ENCODE measurements at places on chromosomes 5 and 9.

GRCh38 chr5:154159343-154159742, 31.2 kb upstream of the GALNT10 start:
- DNase-seq = no peak

- DNase-seq = no peak
These were observed 20.4 kb upstream of the SPTLC1 start for GRCh38 chr9:92135576-92135975.

DNA sequence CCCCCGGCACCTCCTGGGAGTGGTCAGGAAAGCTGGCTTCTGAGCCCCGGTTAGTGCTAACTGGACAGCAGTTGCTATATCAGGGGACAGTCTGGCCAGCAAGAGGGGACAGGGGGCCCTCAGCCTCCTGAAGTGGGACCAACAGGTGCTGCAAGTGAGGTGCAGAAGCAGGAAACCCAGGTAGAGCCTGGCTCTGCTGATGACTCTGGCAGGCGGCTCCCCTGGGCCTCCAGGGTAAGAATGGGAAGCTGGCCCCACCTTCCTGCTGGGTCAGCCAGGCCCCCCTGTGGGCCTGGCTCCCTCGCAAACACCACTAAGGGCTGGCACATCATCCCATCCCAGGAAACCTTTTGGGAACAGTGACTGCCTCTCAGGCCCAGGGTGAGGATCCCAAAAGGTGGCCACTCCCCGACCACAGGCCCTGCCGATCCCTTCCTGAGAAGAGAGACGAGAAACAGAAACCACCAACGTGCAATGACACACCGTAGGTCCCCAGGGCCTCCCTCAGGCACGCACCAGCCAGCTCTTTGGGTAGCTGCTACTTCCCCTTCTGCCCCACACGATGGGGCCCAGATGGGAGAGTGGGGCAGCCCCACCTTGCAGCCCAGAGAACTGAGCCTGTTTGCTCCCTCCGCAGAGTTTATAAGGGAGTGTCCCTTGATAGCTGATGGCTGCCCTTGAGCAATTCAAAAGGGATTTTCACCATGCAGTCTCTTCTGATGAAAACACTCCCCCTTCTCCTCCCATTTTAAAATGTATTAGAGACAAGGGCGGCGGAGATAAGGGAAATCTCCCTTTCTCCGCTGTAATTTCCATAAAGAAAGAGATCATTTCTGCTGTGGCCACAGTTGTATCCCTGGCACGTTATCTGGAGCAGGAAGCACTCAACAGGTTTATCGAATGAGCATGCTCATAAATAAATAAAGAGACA, 76.8 kb downstream of the STK10 start:
- DNase-seq = peak; percentile 52

DNA sequence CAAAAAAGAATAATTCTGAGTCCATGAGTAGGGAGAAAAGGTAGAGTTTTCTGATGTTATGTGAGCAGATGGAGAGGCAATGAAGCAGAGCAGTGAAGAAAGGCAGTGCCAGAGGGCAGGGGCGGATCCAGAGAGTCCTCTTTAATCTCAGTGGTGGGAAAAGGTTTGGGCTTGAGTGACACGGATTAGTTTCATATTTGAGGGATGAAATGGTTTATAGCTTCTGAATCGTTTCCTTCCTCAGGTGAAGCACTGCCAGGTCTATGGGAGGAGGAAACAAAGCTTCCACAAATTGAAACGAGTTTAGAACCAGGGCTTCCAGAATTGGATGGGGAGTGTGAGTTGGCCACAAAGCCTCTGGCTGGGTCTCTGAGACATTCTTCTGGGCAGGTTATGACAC, 517.0 kb upstream of the PAPPA start:
- DNase-seq = no peak

DNA sequence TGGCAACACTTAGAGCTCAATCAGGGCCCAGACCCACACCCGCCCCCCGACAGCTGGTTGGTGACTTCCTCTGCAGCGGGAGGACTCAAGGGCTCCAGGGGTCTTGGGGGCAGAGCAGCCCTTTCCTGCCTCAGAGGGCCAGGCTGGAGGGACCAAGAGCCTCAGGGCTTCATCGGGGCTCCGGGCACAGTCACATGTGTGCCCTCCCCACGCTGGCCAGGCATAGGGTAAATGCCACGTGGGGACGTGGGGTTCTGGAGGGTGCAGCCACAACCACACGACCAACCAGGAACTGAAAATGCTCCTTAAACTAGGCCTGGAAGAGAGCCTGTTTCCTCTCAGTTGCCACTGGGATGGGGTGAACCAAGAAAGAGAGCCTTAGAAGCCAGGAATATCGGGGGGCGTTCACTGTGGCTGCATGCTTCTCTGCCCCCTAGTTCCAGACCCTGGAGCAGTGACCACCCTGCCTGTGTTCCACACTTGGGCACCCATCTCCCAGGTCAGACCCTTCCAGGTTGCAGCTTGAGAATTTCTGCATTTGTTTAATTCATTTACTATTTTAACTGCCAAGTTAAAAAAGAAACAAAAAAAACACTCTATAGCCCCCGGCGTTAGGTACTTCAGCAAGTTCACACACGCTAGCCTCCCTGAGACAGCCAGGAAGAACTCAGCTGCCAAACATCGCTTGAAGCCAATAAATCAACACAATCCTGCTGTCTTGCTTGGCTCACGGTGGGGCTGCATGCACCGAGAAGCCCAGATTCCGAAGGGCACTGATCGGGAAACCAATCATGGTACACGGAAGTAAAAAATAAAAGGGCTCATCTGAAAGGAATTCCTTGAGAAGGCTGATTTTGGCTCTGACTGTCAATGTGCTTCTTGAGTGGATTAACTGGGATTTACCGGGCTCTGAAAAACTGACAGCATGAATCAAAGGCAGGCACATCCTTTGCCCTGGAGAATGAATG, 56.1 kb upstream of the PHYKPL start:
- DNase-seq = no peak

GRCh38 chr5:86968301-86968753, 299.4 kb upstream of the RASA1 start:
- DNase-seq = no peak

GRCh38 chr5:61402244-61402823, 70.3 kb downstream of the ZSWIM6 start:
- DNase-seq = no peak

DNA sequence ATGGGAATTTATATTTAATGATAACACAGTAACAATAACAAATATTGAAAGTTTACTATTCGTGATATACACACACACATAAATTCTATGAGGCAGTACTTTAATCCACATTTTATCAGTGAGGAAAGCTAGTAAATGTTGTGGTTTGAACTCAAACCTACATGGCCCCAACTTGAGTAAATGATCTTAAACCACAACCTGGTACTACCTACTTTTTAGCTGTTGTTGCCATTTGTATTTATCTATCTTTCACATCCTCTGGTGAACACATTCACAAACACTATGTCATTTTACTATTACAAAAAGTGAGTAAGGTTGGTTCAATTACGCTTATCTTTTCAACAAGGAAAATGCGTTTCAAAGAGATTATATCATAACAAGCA, 186.1 kb downstream of the SMC2 start:
- no peak for DNase-seq

DNA sequence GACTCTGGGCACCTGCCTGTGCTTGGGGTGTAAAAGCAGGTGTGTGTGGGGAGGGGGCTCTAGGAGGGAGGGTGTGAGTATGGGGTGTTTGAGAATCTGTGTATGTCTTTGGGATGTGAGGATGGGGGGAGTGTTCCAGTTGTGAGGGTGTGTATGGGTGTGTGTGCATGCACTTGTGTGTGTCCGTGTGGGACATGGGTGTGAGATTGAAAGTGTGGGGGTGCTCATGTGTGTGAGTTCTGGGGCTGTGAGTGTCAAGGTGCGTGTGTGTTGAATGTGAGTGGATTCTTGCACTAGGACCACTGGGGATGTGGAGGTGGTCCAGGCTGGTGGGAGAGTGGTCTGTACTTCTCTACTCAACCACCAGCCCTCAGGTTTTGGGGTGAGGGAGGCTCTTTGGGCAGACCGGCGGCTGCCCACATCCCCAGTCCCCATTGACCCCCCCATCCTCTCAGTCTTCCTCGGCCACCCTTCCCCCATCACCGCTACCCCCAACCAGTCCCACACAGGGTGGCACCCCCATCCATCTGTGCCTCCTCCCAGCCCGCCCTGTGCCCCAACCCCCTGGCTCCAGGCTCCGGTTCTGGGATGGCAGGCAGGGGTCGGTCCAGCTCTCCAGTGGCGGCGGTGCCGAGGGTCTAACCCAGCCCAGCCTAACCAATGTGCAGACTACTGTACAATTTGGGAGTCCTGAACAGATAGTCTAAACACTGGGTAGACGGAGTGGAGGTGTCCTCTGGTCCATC, 31.5 kb downstream of the GOLGA2 start:
- no peak for DNase-seq

DNA sequence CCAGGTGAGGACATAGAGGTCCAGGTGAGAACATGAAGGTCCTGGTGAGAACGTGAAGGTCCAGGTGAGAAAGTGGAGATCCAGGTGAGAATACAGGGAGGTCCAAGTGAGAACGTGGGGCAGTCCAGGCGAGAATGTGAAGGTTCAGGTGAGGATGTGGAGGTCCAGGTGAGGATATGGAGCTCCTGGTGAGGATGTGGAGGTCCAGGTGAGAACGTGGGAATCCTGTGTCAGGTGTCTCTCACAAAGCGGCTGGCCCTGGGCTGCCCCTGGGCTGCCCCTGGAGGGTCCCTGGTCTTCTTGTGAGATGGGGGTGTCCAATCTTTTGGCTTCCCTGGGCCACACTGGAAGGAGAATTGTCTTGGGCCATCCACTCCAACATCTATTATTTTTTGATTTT, 133.4 kb downstream of the MRPL36 start:
- DNase-seq = no peak

- no peak for DNase-seq
These were observed 94.2 kb downstream of the CRB2 start for GRCh38 chr9:123450098-123450770.

- no peak for DNase-seq
These were observed 41.8 kb upstream of the NFIL3 start for GRCh38 chr9:91465420-91465819.

- no peak for DNase-seq
These were observed 9.1 kb downstream of the GFPT2 start for GRCh38 chr5:180343831-180344695.

GRCh38 chr9:88498880-88499279, 36.1 kb upstream of the NXNL2 start:
- no peak for DNase-seq

- DNase-seq = no peak
These were observed 329.3 kb upstream of the BRINP1 start for GRCh38 chr9:119698535-119698934.

GRCh38 chr5:16480821-16481538, 15.4 kb upstream of the ZNF622 start:
- DNase-seq = no peak

GRCh38 chr5:60403343-60404006, 296.5 kb downstream of the DEPDC1B start:
- DNase-seq = no peak

GRCh38 chr5:68562308-68562707, 346.8 kb downstream of the PIK3R1 start:
- DNase-seq = no peak

Data from stimulated activated CD8-positive, alpha-beta memory T cell treated with anti-CD3 and anti-CD28 coated beads, Interleukin-2, amount 100 ng/mL, for 1 hour (primary cell).